ENCODE measurements at places on chromosomes 11 and 22.
A peak's percentile ranks its signal among the peaks of the same experiment; 100 is the strongest.

- no peak for DNase-seq
Measured at GRCh38 chr11:94303966-94304958, at the start of gene IZUMO1R. IZUMO1R (plus strand) TSS chr11:94304580; CDS start chr11:94305637, 1,057 bp downstream.

DNA sequence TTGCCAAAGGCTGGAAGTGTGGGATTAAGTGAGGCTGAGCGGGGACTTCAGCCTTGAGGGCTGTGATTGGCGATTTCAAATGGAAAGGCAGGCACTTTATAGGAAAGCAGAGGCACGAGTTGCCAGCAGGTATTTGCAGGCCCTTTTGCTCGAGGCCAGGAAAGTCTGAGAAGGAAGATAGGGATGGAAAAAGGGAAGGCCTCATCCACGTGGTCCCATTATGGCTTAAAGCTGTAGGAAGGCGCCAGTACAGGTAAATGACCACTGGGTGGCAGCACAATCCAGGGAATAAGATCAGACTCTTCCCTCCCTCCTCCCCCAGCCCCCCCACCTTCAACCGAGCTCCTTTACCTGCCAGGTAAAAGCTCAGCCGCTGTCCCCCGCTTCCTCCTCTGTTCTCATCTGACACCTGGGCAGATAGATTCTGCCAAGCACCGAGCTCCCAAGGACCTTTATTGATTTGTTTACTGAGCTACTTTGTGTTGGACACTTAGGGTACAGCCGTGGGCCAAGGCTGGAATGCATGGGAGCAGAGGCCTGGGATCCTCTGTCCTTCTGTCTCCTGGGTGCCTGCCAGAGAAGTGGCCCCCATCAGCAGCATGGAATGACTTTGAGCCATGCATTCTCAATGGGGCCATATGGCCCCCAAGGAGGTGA lies 7.5 kb downstream of the P2RX3 start:
- DNase-seq: peak; percentile 90

DNA sequence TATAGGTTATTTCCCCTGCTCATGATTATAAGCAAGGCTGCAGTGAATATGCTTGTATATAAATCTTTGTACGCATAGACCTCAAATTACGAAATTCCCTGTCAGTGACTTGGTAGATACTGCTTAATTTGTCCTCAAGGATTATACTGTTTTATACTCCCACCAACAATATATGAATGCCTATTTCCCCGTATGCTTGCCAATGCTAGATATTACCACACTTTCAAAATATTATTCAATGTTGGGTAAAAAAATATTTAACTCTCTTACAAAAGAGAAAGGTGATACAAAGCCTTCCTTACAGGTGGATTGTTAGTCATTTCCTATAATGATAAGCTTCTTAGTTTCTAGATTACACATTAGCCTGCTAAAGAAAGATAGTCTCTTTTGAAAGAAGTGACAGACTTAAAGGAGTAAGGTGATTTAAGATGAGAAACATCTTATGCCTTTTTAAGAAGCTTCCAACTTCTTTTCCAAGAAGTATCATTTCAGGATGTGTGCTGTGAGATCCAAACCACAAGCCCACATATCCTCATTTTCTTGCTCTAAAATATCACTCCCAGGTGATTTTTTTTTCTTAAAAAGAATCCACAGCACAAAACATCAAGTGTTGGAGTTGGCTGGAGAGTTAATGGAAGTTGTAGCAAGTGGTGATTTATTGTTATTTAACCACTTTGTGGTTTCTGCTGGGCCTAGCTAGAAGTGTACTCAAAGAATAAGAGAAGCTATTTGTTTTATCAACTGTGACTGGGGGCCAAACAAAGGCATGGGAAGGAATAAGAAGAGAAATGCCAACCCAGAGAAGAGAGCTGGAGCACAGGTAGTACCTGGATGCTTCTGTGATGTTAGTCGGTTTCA lies 59.2 kb downstream of the BARX2 start:
- no peak for DNase-seq

DNA sequence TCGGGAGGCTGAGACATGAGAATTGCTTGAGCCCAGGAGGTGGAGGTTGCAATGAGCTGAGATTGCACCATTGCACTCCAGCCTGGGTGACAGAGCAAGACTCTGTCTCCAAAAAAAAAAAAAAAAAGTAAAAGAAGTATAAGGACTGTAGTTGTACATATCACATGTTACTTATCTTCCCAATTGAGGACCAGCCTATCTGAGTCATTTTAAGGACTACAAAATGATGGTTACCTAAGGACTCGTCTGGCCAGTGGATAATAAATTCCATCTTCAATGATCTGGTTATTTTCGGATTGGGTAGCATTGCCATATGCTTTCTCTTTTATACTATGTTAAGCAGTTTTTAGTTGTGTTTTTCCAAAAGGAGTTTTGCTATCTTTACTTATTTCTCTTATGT lies 55.3 kb downstream of the PPFIA1 start:
- no peak for DNase-seq

DNA sequence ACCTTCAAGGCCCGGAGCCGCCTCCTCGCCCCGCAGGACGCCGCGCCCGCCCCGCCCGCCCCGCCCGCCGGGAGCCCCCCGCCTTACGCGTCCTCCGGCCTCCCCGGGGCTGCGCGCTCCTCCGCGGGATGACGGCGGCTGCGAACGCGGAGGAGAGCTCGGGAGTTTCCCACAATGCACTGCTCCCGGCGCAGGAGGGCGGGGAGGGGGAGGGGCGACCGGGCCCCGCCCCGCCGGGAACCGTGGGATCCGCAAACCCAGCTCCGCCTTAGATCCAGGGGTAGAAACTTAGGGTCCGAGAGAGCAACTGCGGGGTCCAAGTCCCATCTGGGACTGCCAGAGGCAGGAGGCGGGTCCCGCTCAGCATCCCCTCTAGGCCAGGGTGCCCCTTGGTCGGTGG lies at the start of gene CEND1:
CEND1 (minus strand) TSS at position 148 of the 400 bp plus-strand sequence. CDS start 1,514 bp downstream, outside the sequence.
- no peak for DNase-seq

DNA sequence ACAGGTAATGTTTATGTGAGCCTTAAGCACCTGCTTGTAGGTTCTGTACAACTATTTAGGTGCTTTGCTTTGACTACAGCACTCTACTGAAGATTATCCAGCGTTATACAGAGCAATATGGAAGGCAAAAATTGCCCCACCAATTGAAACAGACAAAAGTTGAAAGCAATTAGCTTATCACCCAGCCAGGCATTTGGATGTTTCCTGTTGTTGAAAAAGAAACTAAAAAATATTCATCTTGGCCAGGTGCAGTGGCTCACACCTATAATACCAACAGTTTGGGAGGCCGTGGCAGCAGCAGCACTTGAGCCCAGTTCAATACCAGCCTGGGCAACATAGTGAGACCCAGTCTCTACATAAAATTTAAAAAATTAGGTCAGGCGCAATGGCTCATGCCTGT lies 18.5 kb downstream of the ATL3 start:
- no peak for DNase-seq

GRCh38 chr11:2536440-2536989 lies 91.7 kb downstream of the KCNQ1 start:
- DNase-seq: no peak

DNA sequence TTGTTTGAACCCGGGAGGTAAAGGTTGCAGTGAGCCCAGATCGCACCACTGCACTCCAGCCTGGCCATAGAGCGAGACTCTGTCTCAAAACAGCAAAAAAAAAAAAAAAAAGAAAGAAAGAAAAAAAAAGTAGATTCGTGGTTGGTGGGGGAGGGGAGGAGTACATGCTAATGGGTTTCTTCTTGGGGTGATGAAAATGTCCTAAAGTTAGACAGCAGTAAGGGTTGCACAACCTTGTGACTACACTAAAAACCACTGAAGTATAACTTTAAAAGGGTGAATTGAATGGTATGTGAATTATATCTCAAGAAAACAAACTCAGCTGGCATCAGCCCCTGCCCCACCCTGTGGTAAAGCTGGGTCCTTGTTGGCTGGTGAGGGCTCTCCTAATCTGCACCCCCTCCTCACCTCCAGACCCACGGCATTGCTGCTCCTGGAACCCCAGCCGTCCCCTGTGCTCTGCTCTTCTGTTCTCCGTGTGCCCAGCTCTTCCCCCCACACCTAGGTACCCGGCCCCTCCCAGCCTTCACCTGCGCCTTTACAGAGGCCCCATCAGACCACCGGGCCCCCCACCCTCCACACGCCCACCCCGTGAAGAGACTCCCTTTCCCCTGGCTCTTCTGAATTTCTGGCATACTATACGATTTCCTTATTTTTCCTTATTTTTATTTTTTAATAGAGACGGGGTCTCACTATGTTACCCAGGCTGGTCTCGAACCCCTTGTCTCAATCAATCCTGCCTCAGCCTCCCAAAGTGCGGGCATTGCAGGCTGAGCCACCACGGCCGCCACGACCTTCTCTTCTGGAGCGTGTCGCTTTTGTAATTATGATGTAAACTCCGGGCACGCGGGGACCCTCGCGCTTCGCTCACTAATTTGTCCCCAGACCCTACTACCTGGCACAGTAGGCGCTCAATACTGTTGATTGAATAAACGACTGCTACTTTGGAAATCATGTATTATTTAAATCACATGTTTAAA lies 924 bp upstream of the FADD start:
- DNase-seq: no peak

DNA sequence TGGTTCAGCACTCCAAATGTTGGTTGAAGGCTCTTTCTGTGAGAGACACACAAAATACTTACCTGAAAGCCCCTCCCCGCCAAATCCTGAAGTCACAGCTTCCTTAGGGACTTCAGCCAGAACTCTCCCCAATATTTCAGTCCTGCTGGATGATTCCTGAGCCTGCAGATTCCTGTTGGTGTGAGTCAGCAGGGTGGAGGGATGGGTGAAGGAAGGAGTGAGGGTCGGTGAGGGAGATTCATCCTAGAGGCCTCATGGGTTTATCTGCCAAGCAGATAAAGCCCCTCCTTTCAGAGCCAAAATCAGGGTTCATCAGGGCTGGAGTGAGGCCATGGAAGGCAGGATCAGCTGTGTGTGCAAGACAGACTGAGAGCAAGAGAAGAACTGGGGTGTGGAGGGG lies 37.9 kb downstream of the SMIM38 start:
- DNase-seq: no peak

DNA sequence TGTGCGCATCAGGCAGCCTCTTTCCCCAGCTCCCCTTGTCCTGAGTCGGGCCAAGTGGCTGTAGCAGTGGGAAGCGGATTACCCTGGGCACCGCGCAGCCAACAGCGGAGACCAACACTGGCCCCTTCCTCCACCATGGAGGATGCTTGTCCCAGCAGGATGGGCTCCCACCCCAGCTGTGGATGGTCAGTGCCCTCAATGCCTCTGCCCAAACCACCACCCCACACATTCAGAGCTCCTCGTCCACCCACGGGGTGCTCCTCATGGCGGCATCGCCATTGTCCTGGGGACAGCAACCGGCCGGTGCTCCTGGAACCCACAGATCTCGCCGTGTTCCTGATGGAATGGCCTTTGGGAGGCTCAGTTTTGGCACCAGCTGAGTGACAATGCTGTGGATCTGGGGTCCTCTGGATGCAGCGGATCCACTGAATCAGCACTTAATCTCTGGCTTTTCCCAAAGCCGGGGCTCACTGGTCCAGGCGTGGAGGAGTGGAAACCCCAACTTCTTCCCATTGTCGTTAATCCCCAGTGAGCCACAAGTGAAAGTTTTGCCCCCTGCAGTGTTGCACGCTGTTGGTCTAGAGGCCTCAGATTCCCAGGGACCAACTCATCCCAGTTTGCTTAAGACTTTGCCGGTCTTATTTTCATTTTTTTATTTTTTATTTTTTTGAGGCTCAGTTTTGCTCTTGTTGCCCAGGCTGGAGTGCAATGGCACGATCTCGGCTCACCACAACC lies 4.1 kb upstream of the B4GALNT4 start:
- DNase-seq: peak; percentile 5

DNA sequence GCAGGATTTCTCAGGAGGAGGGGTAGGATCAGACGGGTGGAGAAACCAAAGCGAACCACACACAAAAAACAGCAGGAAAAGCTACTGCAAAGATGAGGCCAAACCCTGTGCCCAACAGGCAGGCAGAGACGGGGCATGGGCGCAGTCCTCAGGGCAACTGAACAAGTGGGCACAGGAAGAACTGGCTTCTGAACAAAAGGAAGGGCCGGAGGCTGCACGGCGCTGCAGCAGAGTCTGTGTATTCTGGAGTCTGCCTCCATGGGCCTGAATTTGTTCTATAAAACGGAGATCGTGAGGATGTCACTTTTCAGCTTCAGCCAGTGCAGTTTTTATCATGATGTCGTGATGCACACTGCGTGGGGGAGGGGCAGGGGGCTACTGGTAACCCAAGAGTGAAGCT lies 1026.0 kb downstream of the TBC1D22A start:
- DNase-seq: no peak

DNA sequence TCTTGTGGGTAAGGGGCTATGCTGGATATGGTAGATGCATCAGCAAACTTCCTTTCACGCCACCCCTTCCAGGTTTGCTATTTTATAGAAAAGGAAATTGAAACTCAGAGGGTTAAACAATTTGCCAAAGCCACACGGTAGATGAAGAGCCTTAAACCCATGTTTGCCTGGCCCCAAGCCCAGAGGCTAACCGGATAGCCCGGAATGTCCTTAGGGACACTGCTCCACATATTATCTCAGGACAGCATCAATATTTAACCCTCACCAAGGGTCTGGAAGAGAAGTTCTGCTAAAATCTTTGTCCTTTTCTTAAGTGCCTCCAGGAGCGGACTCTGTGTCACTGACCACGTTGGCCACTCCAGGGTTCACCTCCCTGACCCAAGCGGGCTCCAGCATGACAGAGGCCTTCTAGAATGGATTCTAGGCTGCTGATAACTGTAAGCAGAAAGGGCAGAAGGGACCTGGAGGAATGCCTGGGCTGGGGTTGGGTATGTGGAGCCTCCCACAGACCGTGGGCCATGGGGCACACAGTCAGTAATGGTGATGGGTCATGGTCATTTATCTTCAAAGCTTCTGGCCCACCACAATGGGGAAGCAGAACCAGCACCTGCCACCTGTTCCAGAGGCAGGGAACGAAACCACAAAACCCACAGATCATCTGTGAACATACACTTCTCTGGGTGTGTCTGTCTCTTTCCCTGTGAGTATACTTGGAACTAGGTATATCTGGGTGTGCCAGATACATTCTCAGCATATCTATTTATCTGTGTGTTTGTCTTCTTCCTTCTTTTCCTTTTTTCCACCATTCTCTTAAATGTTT lies 5.4 kb upstream of the TMEM86A start:
- no peak for DNase-seq

DNA sequence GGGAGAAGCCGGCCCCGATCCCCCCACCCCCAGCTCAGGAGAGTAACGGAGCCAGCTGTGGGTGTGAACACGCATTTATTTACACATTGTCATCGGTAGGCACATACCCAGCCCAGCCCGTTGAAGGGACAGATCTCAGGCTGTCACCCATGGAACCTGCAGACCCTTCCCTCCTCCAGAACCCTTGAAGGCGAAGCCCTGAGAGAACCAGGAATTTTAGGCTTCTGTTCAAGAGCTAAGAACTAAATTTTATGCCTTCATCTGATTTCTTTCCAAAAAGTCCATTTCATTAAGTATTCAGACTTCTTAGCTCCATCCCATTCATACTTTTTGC lies 379 bp upstream of the BRMS1 start:
- no peak for DNase-seq

- no peak for DNase-seq
Measured at GRCh38 chr22:30305906-30306626, 16.8 kb upstream of the CASTOR1 start.

GRCh38 chr11:45250035-45250718 lies 36.0 kb downstream of the SYT13 start:
- DNase-seq: peak; percentile 23

Data from body of pancreas (tissue), 4 donors.